ENCODE measurements at places on chromosomes 2 and 18.

DNA sequence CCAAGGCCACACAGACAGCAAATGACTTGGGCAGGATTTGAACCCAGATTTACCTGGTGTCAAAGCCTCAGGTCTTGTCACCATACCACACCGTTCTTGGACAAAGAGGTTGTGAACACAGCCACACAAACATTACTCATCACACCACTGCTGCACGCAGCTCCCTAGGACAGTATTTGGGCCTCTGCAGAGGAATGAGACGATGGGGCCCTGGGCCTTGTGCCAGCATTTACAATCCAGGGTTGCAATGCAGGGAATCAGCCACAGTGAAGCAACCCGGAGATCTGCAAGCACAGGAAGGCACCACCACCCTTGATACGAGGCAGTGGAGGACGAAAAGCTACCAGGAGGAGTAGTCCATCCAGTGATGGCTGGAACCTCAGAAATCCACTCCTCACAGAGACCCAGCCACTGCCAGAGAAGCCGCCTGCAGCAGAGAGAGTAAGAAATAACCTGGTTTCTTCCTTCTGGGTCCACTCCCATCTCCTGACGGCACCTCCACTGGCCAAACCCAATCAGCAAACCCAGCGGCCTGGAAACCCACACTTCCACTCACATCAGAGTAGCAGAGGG, 3.7 kb upstream of the MTCL1 start:
- DNase-seq: no peak

- DNase-seq: no peak
Observed at GRCh38 chr2:48954935-48955334, 199.4 kb downstream of the FSHR start.

DNA sequence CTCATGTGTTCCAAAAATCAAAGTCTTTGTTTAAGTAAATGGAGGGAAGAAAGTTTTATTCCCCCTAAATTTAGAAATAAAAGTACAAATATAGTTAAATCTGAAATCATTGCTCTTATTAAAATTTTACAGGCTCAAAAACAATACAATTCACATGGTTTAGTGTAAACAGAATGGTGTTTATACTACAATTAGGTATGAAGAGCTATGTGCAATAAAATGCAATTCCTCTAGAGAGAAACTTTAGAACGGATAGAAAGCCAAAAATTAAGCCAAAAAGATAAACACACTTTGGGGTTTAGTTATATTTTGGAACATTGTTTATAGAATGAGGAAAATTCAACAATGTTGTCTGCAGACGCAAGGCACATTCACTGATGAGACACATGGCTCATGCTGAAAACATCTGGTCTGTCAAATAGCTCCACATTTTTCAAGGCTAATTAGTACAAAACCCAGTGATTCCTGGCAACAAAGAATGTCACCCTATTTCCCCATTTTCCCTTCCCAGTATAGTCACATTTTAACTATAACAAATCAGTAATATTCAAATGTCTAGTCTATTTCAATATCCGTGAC, 103.3 kb downstream of the EXOC6B start:
- DNase-seq: no peak

DNA sequence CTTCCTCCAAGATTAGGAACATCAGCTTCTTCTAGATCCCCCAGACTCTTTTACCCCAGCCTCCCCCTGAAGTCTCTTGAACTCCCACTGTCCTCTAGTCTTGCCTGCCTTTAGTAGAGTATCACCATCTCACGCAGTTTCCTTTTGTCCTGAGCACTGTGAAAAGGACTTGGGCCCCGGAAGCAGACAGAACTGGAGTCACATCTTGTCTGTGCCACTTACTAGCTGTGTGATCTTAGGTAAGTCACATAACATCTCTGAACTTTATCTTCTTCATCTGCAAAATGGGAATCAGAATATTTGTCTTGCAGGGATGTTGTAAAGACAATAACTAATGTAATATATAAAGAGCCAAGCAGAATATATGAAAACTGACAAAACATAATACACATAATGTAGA, 8.4 kb upstream of the TRABD2A start:
- no peak for DNase-seq

DNA sequence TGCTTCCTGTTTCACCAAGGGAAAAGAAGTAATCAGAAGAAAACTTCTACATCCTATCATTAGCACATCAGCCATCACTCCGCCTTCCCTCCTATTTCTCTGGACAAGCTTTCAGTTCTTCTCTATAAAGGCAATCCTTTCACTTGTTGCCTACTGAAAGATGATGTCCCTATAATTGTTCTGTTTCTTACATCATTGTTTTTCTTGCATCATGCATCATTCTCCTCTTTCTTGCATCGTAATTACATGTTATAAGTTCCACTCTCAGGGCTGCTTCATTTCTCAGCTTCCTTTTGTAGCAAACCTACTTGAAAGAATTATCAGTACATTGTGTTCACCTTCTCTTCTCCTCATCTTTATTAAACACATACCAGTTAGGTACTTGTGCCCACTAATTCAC, 7.2 kb downstream of the SLC30A6 start:
- DNase-seq: no peak

DNA sequence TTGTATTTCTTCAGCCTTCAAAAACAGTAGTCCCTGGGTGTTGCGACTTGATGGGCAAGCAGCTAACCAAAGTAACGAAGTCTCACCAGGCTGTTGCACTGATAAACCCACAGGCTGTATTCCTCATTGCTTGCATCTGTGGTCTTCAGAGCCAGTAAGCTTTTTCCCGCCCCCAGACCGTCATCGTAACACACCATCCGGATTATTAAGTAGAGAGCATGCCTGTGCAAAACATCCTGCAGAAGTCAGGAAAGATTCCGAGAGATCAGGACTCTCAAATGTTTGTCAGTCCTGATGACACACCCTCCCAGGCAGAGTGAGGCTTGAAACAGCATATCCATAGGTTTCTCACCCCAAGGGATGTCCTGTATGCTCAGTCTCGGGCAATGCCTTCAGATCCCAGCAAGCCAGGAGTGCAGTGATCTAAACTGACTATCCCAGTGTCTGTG, 15.9 kb downstream of the ITGB1BP1 start:
- DNase-seq: no peak
